NCI-H1930 (cell line): ENCODE measurements at places on chromosomes 16 and 17.
A peak's percentile ranks its signal among the peaks of the same experiment; 100 is the strongest.

- DNase-seq, result no peak
These were observed 11.8 kb upstream of the ZNF23 start for GRCh38 chr16:71473891-71474290.

DNA sequence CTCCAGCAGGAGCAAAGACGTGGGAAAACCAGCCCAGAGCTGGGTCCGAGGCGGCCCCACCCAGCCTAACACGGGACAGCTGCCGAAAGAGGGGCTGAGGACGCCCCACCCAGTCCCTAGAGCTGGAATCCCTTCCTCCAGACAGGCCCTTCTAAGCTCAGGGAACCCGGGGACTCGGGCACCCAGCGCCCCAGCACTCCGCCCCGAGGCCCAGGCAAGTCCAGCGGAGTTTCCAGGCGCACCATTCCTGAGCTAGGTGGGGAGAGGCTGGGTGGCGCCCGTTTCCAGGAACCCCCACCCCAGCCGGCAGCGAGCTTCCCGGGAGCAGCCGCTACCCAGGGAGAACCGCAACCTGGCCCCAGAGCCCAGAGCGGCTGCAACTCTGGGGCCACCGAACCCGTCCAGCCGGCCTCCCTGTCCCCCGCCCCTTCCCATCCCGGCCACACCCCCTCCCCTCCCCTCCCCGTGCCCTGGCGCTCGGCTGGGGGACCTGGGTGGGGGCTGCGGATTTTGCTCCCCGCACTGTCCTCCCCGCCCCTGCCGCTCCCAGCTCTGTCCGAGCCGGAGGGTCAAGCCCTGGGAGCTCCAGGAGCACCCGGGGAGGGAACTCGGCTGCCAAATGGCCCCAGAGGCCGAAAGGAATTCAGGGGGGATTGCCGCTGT is 536 bp downstream of the TMC6 start:
- DNase-seq, result no peak

GRCh38 chr17:68750208-68750562 is 149.0 kb upstream of the FAM20A start:
- DNase-seq, result no peak

DNA sequence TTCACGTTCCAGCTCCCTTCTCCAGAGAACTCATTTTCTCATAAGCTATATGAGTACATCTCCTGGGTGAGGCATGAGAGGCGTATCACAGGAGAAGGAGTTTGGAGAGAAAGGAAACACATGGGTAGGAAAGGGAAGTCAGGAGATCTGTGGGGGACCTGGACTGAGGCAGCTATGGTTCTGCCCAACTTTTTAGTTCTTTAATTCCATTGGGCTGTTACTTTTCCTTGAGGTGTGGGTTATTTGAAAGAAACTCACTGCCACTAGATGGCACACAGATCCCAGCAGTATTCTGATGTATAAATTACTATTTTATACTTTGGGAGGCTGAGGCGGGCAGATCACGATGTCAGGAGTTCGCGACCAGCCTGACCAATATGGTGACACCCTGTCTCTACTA is 63.6 kb downstream of the NUP93 start:
- no peak for DNase-seq

- DNase-seq, result no peak
These were observed 20.8 kb upstream of the ZNF423 start for GRCh38 chr16:49876716-49877129.

DNA sequence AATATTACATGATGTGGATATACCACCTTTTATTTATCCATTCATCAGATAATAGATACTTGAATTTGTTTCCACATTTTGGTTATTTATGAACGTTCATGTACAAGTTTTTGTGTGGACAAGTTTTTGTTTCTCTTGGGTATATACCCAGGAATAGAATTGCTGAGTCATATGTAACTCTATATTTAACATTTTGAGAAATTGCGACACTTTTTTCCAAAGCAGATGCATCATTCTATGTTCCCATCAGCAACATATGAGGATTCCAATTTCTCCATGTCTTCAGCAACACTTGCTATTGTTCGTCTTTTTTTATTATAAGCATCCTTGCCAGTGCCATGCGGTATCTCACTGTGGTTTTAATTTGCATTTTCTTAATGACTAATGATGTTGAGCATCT is 93.9 kb downstream of the GSG1L start:
- DNase-seq, result no peak

DNA sequence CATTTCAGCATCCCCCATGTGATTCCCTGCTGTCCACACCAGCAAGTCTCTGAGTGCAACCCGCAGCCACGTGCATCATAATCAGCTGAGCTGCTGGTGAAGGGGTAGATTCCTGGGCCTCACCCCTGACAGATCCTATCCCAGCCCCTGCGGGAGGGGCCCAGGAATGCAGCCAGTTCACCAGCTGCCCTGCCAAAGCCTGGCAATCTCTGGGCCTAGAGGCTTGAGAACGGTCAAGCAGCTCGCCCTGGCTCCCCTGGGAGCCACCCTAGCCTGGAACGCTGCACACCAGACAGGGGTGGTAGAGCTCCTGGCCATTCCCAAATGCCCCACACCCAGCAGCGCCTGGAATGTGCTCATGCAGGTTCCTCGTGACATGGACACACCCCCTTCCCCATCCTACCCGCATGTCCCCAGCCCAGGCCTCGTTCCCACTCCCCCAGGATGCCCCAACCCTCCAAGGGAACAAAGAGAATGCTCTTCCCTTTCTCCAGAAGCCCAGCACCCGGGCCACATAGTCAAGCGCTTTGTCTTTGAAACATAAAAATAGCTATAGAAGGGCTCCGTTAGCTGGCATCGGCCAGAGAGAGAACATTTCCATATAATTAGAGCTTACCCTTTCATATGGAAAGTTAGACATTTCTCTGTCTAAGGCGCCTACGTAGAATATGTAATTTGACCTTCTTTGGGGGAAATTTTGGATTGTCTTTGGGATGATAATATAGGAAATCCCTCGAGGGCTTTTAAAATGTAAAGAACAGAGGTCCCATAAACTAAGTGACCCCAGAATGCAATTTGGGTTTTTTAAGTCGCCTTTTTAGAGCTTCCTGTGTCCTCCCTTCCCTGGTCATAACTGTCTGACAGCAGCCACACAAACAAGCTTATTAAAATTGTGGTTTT is 3.4 kb downstream of the CEP295NL start:
- no peak for DNase-seq

- no peak for DNase-seq
These were observed 79.1 kb upstream of the SEC14L1 start for GRCh38 chr17:77061669-77062068.

- no peak for DNase-seq
These were observed 7.1 kb upstream of the PSMD3 start for GRCh38 chr17:39973496-39973895.

- DNase-seq, result no peak
These were observed 27.2 kb downstream of the SMPD3 start for GRCh38 chr16:68421076-68421475.

DNA sequence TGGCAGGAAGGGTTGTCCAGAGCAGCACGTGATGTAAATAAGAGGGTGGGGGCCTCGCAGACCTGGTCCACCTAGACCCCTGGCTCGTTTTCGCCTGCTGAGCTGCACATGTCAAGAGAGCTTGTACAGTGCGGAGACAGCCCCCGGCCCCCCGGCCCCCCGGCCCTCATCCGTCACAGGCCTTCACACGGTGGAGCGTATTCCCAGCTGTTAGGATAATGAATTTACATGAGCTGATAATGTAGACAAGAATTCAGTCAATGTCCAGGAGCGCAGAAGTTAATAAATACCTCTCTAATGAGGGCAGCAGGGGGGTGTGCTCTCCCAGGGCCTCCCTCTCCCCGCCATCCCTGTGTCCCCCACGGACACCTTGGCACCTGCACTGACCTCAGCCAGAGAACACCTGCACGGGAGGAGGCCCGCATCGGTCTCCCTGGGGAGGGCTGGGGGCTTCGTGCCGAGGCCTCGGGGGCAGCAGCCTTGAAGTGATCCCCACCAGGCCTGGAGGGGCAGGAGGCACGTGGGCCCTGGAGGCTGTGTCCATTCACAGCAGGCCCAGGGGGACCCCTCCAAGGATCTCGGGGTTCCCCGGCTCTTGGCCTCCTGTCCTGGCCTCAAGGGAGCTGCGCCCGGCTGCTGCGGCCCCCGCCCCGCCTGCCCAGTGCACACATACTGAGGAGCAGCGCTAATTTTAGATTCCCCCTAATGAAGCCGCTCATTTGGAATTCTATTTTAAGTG is 14.6 kb downstream of the GSE1 start:
- no peak for DNase-seq

- no peak for DNase-seq
These were observed 502.7 kb upstream of the HSBP1 start for GRCh38 chr16:83305092-83305491.

- DNase-seq, result no peak
These were observed 6.8 kb downstream of the ZNF207 start for GRCh38 chr17:32356750-32357149.

- DNase-seq, result no peak
These were observed 5.8 kb downstream of the PCTP start for GRCh38 chr17:55756689-55757088.

GRCh38 chr16:19119564-19119963 is 5.8 kb downstream of the ITPRIPL2 start:
- no peak for DNase-seq

- no peak for DNase-seq
These were observed 23.9 kb upstream of the CAPNS2 start for GRCh38 chr16:55542459-55543082.

GRCh38 chr16:71353736-71354135 is 4.8 kb upstream of the CALB2 start:
- DNase-seq, result no peak

GRCh38 chr17:78952706-78953105 is 27.0 kb downstream of the LGALS3BP start:
- DNase-seq, result no peak

GRCh38 chr17:10875984-10876555 is 38.2 kb upstream of the PIRT start:
- DNase-seq, result peak; percentile 23

DNA sequence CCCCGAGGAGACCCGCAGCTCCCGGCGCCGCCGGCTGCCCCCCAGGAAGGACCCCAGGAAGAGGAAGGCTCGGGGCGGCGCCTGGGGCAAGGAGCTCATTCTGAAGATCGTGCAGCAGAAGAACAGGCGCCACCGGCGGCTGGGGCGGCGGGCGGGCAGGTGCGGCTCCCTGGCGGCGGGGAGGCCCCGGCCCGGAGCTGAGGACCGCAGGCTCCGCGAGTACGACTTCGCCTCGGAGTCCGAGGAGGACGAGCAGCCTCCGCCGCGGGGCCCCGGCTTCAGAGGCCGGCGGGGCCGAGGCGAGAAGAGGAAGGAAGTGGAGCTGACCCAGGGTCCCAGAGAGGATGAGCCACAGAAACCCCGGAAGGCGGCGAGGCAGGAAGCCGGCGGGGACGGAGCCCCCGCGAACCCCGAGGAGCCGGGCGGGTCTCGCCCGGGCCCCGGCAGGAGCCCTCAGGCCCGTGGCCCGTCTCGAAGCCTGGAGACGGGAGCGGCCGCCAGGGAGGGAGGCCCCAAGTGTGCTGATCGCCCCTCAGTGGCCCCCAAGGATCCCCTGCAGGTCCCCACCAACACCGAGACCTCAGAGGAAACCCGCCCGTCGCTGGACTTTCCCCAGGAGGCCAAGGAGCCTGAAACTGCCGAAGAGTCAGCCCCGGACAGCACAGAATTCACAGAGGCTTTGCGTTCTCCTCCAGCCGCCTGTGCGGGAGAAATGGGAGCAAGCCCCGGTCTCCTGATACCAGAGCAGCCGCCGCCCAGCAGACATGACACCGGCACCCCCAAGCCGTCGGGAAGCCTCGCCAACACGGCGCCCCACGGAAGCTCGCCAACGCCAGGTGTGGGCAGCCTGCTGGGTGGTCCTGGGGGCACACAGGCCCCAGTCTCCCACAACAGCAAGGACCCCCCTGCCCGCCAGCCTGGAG is 22.3 kb upstream of the ZFPM1 start:
- DNase-seq, result no peak

GRCh38 chr17:27524594-27524993 is 68.3 kb downstream of the KSR1 start:
- DNase-seq, result no peak

- no peak for DNase-seq
These were observed 48.9 kb downstream of the ERCC4 start for GRCh38 chr16:13968835-13969234.

GRCh38 chr17:36608794-36609497 is 7.6 kb downstream of the MRM1 start:
- DNase-seq, result peak; percentile 56

DNA sequence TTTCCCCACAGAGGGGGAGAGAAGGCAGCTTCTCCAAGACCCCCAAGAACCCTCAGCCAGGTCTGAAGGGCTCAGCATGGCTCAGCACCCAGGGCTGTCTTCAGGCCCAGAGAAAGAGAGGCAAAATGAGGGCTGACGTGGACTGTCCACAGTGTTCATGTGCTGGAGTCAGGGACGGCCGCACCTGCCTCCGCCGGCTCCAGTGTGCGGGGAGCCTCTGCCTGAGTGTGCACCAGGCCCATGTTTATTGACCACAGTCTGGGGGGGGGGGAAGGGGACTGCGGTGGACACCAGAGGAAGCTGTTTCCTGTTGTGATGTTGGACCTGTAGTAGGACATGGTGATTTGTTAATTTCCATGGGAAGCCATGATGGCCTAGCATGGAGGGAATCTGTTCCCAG is 6.9 kb downstream of the MRM1 start:
- DNase-seq, result no peak

DNA sequence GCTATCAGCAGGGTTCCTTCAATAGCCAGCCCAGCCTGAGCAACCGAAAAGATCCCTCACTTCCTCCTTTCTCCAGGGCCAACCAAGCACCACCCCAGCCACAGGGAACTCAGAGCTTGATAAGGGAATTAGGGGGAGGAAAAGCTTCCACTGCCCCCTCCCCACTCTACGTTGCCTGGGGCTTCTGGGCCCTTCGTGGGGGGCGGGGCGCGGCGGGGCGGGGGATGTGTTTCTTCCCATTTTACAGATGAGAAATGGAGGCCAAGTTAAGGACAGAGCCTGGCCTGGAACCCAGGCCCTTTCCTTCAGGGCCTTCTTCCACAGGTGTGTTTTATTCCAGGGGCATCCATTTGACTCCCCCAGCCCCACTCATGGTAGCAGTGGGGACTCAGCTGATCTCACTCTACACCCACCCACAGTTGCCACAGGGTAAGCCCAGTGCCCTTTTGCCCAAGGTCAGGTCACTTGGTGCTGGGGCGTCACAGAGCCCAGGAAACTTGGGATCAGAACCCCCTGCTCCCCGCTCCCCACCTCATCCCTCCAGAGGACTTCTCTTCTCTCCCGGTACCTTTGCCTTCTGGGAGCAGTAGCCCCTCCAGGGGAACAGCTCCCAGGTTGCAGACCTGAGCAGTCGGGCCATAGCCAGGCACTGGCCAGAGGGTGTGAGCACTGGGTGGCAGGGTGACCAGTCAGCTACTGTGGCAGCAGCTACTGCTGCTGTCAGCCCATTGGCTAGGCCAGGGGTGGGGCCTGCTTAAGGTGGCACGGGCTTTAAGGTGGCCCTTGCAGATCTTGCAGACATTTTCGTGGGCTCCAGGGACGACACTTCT is at the start of gene LDHD:
TSS of gene LDHD (minus strand) at position 700 of the 830 bp plus-strand sequence. CDS start at position 640, 60 bp downstream.
- no peak for DNase-seq

DNA sequence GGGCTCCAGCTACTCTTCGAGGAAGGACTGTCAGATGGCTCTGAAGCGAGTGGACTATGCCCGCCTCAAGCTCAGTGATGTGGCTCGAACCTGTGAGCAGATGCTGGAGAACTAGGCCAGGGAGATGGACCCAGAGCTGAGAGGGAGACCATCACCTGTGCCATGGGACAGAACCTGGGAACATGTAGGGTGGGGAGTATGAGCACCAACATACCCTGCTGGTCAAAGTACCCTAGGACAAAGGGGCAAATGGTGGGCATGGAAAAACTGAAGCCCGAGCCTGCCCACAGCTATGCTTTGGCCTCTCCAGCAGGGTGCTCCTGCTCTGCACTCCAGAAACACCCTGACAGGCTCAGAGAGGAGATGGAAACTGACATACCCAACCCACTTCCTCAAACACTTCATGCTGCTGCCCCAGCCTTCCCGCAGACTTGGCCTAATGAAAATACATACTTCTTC is 1.9 kb downstream of the MED11 start:
- no peak for DNase-seq
